ENCODE measurements at places on chromosomes 11 and 22.

- no peak for DNase-seq
Measured at GRCh38 chr11:72239313-72239848, 4.6 kb downstream of the PHOX2A start.

DNA sequence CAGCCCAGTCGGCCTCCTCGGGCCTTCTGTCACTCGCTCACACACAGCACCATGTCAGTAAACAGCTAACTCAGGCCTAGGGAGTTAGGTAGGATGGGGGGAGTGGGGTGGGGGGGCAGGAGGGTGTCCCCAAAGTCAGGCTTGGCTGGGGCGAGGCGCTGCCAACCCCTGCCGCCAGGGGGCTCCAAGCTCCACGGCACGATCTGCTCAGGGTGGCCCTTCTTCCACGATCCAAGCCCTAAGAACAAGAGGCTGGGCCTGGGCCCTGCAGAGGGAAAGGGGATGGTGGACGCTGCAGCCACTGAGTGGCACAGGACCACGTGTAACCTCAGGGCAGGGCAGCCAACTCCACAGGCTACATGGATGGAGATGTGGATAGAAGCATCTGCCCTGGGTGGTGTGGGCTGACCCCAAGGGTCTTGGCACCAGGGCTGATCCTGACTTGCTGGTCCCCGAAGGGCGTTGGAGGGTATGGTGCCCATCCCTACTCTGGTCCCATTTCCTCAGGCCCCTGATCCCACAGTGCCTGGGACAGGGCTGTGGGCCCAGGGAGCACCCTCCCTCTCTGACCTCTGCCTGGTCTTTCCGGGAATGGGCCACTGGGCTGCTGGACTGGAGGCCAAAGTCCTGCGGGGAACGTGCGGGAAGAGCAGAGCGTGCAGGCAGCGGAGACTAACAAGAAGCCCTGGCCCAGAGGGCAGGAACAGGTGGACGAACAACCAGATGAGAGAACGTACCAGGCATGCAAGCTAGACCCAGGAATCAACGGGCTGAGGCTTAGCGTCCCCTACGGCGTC lies 29.1 kb upstream of the TXNRD2 start:
- no peak for DNase-seq

DNA sequence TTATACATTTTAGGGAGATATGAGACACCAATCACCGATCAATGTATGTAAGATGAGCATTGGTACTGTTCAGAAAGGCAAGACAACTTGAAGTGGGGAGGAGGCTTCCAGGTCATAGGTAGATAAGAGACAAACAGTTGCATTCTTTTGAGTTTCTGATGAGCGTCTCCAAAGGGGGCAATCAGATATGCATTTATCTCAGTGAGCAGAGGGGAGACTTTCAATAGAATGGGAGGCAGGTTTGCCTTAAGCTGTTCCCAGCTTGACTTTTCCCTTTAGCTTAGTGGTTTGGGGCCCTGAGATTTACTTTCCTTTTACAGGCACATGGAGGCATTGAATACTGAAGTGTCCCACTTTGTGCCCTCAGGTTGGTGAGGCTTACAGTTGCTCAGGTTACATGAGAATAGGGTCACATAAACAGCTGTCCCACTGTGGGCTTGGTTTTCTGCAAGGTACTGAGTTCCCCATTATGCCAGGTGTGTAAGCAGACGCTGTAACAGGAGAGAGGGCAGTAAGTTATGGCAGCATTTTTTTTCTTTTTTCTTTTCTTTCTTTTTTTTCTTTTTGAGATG lies 129.8 kb upstream of the SERPIND1 start:
- DNase-seq, result no peak

- DNase-seq, result no peak
Measured at GRCh38 chr11:114918286-114918685, 240.0 kb downstream of the NXPE2 start.

- DNase-seq, result peak; percentile 66
Measured at GRCh38 chr22:28917747-28918549, 34.6 kb downstream of the ZNRF3 start.

DNA sequence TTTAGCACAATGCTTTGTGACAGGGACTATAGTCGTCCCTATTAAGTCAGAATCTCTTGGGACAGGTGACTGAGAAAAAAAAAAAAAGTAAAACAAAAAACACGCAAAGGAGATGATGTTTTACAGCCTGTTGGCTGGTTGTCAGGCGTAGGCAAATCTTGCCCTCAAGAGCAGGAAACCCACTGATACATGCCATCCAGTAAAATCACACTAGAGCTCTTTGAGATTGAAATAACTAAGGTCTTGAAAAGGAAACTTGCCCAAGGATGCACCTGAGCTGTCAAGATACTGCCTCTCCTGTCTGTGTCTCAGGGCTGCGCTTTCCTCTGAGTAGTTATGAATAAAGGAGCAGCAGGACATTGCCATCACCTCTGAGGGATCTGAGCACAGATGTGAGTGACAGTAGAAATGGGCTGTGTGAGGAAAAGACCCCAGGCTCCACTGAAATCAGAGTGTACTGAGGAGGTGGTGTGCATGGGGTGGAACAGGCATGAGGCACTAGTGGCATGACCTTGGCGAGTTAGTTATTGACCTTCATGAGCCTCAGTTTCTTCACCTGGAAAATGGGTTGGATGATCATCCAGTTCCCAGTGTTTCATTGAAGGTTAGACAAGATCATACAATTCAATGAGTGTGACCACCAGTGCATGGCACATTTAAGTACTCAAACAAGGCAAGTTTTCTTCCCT lies 23.3 kb downstream of the MICAL2 start:
- DNase-seq, result no peak

DNA sequence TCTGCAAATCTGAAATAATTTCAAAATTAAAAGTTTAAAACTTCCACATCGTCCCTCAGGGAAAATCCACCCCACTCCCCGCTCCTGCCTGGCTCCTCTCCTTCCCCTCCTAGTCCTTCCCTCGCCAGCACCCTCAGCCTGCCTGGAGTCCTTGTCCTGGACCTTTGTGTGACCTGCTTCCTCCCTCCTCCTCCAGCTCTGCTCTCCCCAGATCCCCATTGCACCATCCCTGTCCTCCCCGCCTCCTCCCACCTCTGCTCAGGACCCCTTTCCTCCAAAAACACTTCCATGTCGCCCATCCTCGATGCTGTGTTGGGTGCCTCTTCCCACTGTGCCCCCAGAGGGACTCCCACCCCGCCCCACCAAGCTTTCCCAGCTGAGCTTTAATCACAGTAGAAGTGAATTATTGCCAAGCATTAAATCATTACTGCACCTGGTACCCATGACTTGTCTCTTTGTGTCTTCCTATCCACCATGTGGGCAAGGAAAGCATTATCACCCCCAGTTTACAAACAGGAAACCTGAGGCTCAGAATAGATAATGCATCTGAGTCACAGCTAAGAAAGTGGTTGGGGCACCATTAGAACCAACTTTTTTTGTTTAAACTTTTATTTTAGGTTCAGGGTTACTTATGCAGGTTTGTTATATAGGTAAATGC lies 2.4 kb upstream of the ZP1 start:
- DNase-seq, result no peak

GRCh38 chr22:33047744-33048143 lies 10.4 kb downstream of the SYN3 start:
- DNase-seq, result no peak

DNA sequence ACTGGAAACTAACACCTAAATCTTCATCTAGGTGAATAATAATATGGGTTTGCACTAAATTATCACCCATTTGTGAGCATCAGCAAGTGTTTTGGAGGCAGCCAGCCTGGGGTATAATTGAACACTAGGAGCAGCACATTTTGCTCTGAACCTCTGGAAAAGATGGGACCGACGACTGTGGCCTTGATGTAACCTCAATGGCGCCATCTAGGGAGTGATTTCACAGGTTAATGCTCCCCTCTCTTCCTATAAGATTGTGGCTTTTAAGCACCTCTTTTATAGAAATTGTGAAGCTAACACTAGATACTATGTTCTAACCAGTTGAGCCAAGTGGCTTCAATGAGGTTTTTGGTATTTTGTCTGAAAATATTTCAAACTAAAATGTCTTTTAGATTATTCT lies 203.7 kb downstream of the NELL1 start:
- no peak for DNase-seq

- DNase-seq, result no peak
Measured at GRCh38 chr22:39724390-39724789, 153.8 kb downstream of the CACNA1I start.

DNA sequence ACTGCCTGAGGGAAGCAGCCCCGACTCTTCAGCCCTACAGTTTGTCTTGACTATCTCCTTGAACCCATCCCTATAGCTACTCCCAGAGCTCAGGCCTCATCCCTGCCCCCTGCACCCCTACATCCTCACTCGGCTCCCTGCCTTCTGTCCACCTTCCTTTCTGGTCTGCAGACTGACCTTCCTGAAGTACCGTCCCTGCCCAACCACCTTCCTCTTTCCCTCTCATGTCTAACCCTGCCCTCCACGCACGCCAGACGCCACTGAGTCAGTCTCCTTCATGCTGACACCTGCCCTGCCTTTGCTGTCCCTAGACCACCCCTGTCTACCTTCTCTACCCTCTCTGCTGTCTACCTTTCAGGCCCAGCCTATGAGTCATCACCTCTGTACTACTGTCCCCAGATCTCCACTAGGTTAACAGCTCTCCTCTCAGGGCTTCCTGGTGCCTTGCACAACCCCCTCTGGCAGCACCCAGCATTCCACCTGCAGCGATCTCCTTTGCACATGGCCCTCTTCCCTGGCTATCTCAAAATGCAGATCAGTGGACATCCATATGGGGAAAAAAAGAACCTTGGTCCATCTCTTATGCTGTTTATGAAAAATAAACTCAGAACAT lies 8.9 kb downstream of the KCTD21 start:
- DNase-seq, result no peak

- DNase-seq, result no peak
Measured at GRCh38 chr11:58927393-58928106, 11.7 kb upstream of the GLYATL1 start.

DNA sequence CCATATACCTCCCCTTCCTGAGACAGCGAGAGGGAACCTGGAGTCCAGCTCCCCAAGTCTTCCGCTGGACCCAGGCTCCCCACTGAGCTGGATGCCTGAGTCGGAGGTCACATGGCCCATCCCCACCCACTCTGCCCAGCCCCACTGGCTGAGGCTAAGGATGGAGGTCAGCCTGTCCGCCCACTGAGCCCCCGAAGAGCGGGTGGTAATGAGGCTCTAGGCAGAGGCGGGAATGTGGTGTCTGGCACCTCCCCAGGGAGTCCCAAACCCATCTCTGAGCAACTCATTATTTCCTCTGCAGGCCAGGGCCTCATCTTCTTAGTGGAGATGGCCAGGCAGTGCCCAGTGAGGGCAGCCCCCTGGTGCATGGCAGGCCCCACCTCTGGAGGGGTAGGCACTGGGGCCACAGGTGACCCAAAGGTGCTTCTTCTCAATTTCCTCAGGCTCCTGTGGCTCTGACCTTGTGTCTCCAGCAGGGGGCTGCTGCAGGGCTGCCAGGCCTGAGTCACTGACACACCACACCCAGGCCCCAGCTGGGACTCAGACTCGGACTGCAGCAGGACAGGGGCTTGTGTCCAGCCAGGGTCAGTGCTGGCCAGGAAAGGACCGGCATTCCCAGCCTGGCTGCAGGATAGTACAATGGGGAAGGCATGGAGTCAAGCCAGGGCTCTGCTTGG lies 10.2 kb upstream of the PDE2A start:
- DNase-seq, result no peak

Data from astrocyte of the cerebellum (primary cell).